ENCODE measurements at places on chromosomes 7 and 10. TPM values are rescaled to one million over a fixed set of nuclear protein-coding genes. Genes with fewer than 3 reads are reported as not detected.

DNA sequence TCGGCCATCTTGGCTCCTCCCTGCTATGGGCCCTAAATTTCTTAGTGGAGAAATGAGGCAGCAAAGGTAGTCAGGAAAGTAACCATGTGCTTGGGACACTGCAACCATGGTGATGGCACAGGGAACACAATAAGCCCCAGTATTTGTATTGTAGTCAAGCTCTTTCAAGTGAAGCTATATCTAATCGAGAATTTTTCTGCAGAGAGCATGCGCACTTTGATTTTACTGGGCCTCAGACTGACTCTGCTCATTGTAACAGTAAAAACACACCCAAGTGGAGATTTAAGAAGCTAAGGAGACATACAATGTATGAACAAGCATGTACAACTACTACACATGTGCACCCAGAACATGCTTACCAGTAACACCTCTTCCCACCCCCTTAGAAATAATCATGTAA, 67.3 kb upstream of the TMEM229A start:
- DNase-seq: no peak

DNA sequence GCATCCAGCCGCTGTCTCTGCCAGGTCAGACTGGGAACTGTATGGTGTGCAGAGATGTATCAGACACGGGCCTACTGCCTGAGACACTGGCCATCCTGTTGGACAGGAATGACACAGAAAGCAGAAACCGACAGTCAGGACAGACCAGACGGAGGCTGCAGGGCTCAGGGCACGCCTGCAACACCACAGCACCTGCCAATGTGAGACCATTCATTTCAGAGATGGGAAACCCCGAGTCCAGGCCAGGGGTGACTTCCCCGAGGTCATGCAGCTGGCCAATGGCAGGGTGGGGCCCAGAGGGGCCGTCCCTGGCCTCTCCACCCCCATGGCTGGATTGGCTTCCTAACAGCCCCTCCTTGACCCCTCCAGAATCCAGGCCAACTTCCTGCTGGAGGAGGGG, 34.7 kb downstream of the GRID1 start:
- no peak for DNase-seq

- no peak for DNase-seq
Measured at GRCh38 chr10:49168831-49169500, 19.2 kb downstream of the TMEM273 start.

LAMB1 gene
- 45.9 TPM for total RNA-seq

DNA sequence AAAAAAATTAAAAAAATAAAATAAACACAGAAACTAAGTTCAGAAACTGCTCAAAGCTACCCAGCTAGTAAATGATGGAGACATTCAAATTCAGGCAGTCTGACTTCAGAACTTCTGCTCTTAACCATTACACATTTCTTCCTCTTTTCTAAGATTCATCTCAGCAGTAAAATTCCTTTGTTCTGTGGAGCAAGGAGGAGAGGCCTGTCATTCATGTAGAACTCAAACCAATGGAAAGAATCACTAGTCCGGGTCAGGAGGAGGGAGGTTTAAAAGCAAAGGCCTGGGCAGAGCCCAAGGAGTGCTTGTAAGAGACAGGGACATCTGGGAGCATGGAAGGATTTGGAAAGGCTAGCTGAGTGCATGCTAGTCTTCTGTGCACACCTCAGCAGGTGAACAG, 37.9 kb upstream of the DNAJB12 start:
- no peak for DNase-seq

DNA sequence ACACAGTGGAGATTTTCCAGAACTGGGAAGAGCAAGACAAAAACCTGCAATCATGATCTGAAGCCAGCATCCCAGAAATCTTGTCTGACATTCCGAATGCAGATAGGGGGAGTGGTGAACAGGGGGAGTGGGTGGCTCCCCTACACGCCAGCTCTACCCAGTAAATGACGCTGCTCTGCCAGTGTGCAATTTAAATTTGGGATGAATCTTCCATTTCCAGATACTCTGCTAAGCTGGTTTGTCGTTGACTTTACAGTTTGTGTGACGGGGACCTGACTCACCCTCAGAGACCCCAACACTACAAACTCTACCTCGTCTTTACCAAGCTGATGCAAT, 68.7 kb upstream of the CAMK2B start:
- no peak for DNase-seq

- no peak for DNase-seq
Measured at GRCh38 chr7:152363798-152364197, 72.0 kb downstream of the KMT2C start.

- DNase-seq: no peak
Measured at GRCh38 chr7:22992874-22993840, 20.8 kb downstream of the HYCC1 start.

MINDY3 gene
- total RNA-seq: 23.4 TPM

GRCh38 chr7:132547821-132548220, 28.4 kb downstream of the PLXNA4 start:
- DNase-seq: no peak

Measured in heart right ventricle (tissue), 16 donors.